ENCODE measurements at places on chromosomes 4 and X. TPM values are rescaled to one million over a fixed set of nuclear protein-coding genes. Genes with fewer than 3 reads are reported as not detected.

- H3K4me3 ChIP-seq, result no peak overlapping the region
- peaks cover 27% of the 10 kb centered on the region for H3K4me1 ChIP-seq
- DNase-seq, result peak; percentile 72
- H3K36me3 ChIP-seq, result no peaks in the 10 kb centered on the region
Observed at GRCh38 chr4:128600996-128601871, 208.3 kb upstream of the JADE1 start.

DNA sequence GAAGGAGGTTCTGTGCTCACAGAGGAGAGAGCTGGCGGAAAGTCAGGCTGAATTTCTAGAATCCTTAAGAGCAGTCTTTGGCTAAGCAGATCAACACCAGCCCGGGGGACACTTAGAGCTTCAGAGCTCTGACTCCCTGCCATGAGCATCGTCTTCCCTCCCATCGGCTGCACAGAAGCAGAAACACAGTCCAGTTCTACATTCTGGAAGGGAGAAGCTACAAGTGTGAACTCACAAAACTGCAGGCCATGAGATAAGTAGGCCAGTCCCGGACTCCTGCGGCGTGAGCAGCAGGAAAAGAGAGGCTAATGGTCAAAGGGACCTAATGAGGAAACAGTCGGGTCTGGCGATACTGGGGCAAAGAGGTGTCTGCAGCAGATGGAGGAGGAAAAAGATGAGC lies 211.5 kb downstream of the DHX15 start:
- H3K4me3 ChIP-seq, result no peak overlapping the region
- no peaks in the 10 kb centered on the region for H3K27me3 ChIP-seq
- no peaks in the 10 kb centered on the region for H3K36me3 ChIP-seq
- no peak for DNase-seq
- no peak overlapping the region for H3K27ac ChIP-seq

The PGAM4 gene
- total RNA-seq, result not detected

DNA sequence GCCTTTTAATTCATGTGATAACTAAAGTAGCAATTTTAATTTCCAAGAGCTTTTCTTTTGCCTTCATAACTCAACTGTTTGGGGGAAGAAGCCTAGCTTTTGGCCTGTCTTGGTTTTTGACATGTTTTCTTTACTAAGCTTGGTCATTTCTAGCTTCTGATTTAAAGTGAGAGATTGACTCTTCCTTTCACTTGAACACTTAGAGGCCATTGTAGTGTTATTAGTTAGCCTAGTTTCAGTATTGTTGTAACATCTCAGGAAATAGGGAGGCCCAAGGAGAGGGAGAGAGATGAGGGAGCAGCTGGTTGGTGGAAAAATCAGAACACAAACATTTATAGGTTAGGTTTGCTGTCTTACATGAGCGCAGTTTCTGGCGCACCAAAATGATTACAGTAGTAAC lies 44.8 kb downstream of the DCLK2 start:
- H3K4me3 ChIP-seq, result no peak overlapping the region
- DNase-seq, result no peak
- H3K4me1 ChIP-seq, result peaks cover 9% of the 10 kb centered on the region
- no peaks in the 10 kb centered on the region for H3K36me3 ChIP-seq

DNA sequence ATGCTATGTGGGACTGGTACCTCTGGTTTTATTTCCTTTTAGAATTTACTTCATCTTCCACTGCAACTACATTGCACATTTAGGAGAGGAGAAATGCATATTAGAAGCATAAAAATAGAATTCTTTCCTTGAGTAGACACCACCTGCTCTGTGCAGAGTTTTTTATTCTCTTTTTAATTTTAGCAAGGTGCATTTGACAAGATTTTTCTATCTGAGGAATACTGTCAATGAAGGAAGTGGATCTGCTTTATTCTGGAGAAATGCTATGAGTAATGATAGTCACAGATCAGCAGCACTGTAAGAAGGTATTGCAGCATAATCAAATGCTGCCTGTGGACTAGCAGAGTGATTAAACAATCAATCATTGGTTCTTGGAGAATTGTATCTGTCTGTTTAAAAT lies 1038.3 kb downstream of the RAPGEF2 start:
- H3K27me3 ChIP-seq, result no peaks in the 10 kb centered on the region
- DNase-seq, result no peak
- H3K36me3 ChIP-seq, result no peaks in the 10 kb centered on the region

The GATA1 gene
- 1.2 TPM for total RNA-seq

GRCh38 chrX:46256875-46257274 lies 288.3 kb downstream of the ZNF674 start:
- H3K36me3 ChIP-seq, result no peaks in the 10 kb centered on the region
- H3K27ac ChIP-seq, result no peak overlapping the region
- H3K4me1 ChIP-seq, result no peaks in the 10 kb centered on the region
- H3K4me3 ChIP-seq, result no peak overlapping the region
- DNase-seq, result no peak
- H3K27me3 ChIP-seq, result no peaks in the 10 kb centered on the region

GRCh38 chr4:113763029-113763285 lies 1.4 kb upstream of the CAMK2D start:
- DNase-seq, result no peak
- peak overlapping the region; percentile 96 for H3K27ac ChIP-seq
- peaks cover 21% of the 10 kb centered on the region for H3K4me1 ChIP-seq
- no peaks in the 10 kb centered on the region for H3K36me3 ChIP-seq

- H3K27ac ChIP-seq, result no peak overlapping the region
- no peak overlapping the region for H3K4me3 ChIP-seq
- H3K27me3 ChIP-seq, result no peaks in the 10 kb centered on the region
- DNase-seq, result no peak
- no peaks in the 10 kb centered on the region for H3K4me1 ChIP-seq
- no peaks in the 10 kb centered on the region for H3K36me3 ChIP-seq
Observed at GRCh38 chrX:42290608-42291007, 367.3 kb upstream of the CASK start.

GRCh38 chrX:150849486-150849885 lies 49.0 kb downstream of the CD99L2 start:
- no peaks in the 10 kb centered on the region for H3K36me3 ChIP-seq
- no peak overlapping the region for H3K4me3 ChIP-seq
- H3K4me1 ChIP-seq, result no peaks in the 10 kb centered on the region
- H3K27ac ChIP-seq, result no peak overlapping the region
- no peaks in the 10 kb centered on the region for H3K27me3 ChIP-seq

The AKAP14 gene
- 4.8 TPM for total RNA-seq

The ARMCX1 gene
- total RNA-seq, result 18.8 TPM

- H3K27ac ChIP-seq, result no peak overlapping the region
- H3K4me3 ChIP-seq, result no peak overlapping the region
- no peaks in the 10 kb centered on the region for H3K27me3 ChIP-seq
- H3K36me3 ChIP-seq, result no peaks in the 10 kb centered on the region
- DNase-seq, result no peak
- H3K4me1 ChIP-seq, result peaks cover 12% of the 10 kb centered on the region
Observed at GRCh38 chr4:81594490-81595159, 122.9 kb upstream of the RASGEF1B start.

The SLC16A2 gene
- total RNA-seq, result 7.2 TPM

- DNase-seq, result no peak
- no peak overlapping the region for H3K4me3 ChIP-seq
- H3K27me3 ChIP-seq, result no peaks in the 10 kb centered on the region
- H3K4me1 ChIP-seq, result no peaks in the 10 kb centered on the region
Observed at GRCh38 chr4:90943311-90943710, 816.1 kb downstream of the CCSER1 start.

The CORIN gene
- 3.9 TPM for total RNA-seq

DNA sequence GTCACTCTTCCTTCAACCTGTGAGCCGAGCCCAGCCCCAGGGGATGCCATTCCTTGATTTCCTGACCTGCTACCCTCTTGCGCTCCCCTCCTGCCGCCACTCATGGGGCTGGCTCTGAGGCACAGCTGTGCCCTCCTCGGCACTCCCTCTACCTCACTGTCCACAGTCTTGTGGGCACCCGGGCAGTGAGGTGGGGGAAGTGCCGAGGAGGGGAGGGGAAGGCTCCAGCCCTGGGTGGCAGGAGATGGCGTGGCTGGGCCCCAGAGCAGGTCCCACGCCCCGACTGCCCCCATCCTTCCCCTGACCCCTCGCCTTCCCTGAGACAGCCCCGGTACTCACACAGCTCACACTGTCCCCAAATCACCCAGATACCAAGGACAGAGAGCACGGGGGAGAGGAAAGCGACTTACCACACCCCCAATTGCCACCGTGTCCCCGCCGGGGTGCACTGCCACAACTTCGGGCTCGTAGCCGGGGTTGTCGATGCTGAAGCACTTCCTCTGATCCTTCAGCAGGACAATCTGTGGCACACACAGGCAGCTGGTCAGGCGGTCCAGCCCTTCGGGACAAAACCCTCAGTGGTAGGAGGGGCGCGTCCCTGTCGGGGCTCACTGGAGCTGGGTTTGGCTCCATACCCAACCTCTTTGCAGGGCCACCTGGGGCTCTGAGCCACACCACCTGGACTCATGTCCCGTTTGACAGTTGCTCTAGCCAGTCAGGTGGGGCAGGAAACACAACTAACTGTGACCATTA lies 37.9 kb downstream of the WDR1 start:
- H3K36me3 ChIP-seq, result peaks cover 100% of the 10 kb centered on the region
- peaks cover 17% of the 10 kb centered on the region for H3K4me1 ChIP-seq
- peak overlapping the region; percentile 32 for H3K27ac ChIP-seq
- H3K27me3 ChIP-seq, result no peaks in the 10 kb centered on the region

GRCh38 chr4:121980643-121981042 lies 28.8 kb upstream of the TRPC3 start:
- H3K4me1 ChIP-seq, result no peaks in the 10 kb centered on the region
- no peaks in the 10 kb centered on the region for H3K36me3 ChIP-seq
- no peak overlapping the region for H3K27ac ChIP-seq
- no peak for DNase-seq
- no peaks in the 10 kb centered on the region for H3K27me3 ChIP-seq

DNA sequence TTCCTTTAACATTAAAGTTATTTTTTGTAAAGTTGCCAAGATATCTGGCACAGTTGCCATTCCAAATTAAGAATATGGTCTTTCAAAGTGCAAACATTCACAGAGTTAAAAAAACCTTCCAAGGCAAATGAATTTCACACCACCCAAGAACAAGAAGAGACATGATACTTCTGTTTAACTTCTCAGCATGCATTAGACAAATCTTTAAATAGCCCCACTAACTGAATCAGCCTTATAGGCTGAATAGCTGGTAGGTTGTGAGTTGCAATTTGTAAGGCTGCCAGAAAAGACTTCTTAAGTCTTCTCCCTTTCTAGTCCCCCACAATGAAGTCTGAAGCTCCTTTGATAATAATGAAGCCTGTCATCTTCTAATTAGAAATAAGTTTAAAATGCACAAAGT lies 95.6 kb downstream of the MAPK10 start:
- H3K36me3 ChIP-seq, result no peaks in the 10 kb centered on the region
- no peak overlapping the region for H3K4me3 ChIP-seq
- H3K27me3 ChIP-seq, result no peaks in the 10 kb centered on the region
- no peaks in the 10 kb centered on the region for H3K4me1 ChIP-seq
- no peak overlapping the region for H3K27ac ChIP-seq

The ZNF157 gene
- 0.21 TPM for total RNA-seq

DNA sequence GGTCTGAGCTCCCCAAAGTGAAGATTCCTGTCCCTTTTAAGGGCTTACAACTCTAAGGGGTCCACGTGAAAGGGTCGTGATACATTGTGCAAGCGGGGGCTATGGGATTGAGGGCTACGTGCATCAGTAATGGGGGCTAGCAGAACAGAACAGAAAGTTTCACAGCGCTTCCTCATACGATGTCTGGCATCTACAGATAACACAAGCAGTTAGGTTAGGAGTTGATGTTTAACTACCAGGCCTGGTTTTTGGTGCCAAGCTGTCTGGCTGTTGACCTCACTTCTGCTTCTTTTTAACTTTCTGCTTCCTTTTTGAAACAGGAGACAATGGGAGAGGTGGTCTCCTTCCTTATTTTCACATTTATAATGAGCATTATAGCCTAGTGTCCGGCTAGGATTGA lies 368.6 kb upstream of the CXorf51A start:
- DNase-seq, result no peak
- H3K27ac ChIP-seq, result no peak overlapping the region
- H3K4me3 ChIP-seq, result no peak overlapping the region
- H3K36me3 ChIP-seq, result no peaks in the 10 kb centered on the region
- H3K27me3 ChIP-seq, result no peaks in the 10 kb centered on the region
- H3K4me1 ChIP-seq, result no peaks in the 10 kb centered on the region

The NRK gene
- 0.53 TPM for total RNA-seq

The STATH gene
- not detected for total RNA-seq

DNA sequence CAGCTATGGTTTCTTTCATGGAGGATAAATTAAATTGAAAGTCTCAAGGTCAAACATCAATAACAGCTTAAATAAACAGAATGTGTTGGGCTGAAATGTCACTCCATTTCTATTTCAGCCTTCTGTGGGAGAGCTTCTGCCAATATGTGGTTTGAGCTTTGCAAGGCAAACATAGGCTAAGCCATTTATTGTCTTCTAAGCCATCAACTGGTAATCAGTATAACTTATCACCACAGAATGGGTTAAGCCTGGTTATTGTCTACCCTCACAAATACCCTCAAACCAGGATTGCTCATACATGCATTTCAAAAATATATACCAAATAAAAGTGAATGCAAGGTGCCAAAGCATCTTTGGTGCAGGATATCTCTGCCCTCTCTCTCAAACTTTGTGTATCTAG lies 52.7 kb downstream of the GABRB1 start:
- H3K27ac ChIP-seq, result no peak overlapping the region
- H3K36me3 ChIP-seq, result no peaks in the 10 kb centered on the region
- no peaks in the 10 kb centered on the region for H3K4me1 ChIP-seq
- no peak overlapping the region for H3K4me3 ChIP-seq

The GAGE12F gene
- not detected for total RNA-seq

Measured in lower lobe of right lung (tissue), 2 donors.